H9 (cell line): ENCODE measurements at places on chromosomes 13 and 19.

DNA sequence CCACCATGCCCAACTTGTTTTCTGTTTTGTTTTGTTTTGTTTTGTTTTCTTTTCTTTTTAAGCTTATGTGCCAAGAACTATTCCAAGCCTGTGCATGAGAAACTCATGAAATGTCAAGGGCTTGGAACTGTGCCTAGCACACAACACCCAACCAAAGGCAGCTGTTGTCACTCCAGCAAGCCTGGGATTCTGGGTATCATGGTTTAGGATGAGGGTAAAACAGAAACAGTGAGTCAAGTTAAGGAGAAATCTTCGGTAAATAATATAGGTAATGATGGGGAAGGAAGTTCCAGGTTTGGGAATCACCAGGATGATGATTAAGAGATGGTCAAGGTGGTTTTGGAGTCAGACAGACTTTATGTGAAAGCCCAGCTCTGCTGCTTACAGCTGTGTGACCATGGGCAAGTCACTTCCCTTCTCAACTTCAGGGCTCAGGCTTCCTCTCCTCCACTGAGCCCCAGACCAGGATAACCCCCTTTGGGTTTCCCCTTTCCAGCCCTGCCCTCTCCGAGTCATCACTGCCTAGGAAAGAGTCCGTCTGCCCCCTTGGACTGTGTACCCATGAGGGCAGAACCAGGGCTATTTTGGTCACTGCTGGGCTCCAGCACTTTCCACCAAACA lies 5.0 kb downstream of the PVR start:
- DNase-seq, result no peak

DNA sequence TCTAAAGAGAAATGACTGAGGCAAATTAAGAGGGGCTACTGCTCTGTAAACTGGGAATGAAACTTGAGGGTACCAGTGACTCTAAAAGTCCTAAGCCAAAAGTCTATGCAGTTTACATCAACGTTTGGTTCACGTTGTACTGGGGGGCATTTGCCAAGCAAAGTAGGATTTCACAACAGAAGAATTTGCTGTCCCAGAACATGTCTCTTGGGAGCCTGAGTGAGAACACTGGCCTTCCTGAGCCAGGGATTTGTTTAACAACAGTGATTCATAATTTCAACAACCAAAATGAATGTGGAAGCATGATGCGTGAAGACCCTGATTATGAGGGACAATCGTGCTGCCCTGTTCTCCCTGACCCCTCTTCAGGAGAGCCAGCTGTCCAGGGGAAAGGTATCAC lies 178.0 kb downstream of the OXGR1 start:
- DNase-seq, result no peak

DNA sequence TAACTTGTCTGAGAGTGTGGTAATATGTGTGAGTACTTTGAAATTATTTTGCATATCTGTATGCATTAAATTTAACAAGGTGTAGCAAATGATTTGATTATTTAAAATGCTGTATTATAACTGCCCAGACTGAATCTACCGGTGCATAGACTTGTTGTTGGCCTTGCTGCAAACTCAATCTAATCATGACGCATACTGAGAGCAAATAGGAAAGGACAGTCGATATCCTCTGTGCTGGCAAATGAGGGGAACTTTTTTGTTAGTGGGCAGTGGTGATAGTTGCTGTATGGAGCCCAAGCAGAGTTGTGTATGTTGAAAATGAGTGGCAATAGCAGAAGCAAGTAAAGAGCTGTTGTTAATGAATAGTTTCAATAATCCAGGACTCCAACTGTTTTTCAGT lies 127.4 kb downstream of the LMO7 start:
- no peak for DNase-seq

DNA sequence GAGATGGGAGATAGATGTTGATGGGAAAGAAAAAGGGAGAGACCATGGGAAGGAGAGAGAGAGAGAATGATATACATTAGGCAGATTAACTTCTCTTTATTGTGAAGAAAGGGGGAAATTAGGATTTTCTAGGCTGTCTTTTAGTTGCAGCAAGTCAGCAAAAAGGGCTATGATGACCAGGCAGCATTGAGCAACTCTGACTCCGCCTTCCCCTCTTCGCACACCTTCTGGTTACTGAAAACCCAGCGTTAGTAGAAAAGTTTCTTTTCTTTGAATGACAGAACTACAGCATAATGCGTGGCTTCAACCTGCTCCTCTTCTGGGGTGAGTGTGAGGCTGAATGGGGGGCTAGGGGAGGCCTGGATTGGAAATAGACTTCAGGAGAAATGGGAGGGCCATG lies at the start of gene ADGRE1:
Gene ADGRE1, plus strand, starts transcription at position 264 of the 400 bp plus-strand sequence. Its CDS starts 30 bp downstream, at position 294.
- DNase-seq, result no peak

DNA sequence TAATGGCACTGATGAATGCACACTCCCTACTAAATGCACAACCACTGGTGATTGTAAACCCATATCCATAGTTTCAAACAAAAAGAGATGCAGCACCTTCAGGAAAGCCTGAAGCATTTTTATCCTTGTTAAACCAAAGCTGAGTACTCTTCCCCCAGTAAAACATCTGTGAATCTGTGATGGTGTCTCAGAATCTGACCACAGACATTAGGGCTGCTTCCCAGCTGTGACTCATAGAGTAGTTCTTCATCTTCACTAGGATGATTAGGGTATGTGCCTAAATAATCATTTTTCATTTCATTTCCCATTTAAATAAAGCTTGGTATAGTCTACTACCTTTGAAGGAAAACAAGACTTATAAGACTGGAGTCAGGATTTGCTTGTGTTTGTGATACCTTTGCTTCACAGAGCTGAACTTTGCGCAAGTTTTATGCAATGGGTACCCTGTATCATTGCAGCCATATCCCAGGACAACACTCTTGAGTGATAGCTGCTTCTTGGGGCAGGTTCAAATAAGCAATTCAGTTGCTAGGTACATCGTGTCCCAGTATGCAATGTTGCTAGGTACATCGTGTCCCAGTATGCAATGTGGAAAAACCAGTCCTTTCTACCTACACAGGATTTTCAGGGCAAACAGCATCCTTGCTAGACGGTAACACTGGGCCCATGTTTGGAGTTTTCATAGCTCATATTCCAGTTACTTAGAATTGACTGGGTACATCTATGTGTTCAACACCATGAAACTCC lies 277.1 kb downstream of the IRS2 start:
- DNase-seq, result no peak

DNA sequence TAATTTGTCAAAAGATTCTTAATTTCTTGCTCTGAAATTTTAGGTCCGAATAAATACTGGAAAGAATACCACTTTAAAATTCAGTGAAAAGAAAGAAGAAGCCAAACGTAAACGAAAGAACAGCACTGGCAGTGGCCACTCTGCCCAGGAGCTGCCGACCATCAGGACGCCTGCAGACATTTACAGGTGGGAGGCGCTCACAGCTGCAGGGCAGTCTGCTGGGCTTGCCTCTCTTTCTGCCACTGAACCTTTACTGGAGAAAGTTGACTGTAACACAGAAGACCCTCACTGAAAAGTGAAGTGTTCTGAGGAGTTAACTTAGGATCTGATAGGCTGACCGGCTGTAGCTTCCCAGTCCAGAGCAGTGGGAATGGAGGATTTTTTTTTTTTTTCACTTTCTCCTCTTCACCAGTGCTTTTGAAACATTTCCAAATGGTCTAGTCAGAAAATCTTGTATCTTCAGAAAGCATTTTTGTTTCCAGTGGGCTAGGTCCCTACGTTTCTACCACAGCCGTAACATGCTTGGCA lies 69.1 kb downstream of the URI1 start:
- peak; percentile 59 for DNase-seq

- DNase-seq, result peak; percentile 96
These were observed at the start of gene LATS2 for GRCh38 chr13:21061029-21061763. Gene LATS2 (minus strand): TSS chr13:21061586. CDS start chr13:21046026, 15,560 bp downstream.

- no peak for DNase-seq
These were observed at the start of gene F7 for GRCh38 chr13:113105032-113105920. Gene F7 (plus strand): TSS chr13:113105791. CDS start chr13:113105842, 51 bp downstream.

DNA sequence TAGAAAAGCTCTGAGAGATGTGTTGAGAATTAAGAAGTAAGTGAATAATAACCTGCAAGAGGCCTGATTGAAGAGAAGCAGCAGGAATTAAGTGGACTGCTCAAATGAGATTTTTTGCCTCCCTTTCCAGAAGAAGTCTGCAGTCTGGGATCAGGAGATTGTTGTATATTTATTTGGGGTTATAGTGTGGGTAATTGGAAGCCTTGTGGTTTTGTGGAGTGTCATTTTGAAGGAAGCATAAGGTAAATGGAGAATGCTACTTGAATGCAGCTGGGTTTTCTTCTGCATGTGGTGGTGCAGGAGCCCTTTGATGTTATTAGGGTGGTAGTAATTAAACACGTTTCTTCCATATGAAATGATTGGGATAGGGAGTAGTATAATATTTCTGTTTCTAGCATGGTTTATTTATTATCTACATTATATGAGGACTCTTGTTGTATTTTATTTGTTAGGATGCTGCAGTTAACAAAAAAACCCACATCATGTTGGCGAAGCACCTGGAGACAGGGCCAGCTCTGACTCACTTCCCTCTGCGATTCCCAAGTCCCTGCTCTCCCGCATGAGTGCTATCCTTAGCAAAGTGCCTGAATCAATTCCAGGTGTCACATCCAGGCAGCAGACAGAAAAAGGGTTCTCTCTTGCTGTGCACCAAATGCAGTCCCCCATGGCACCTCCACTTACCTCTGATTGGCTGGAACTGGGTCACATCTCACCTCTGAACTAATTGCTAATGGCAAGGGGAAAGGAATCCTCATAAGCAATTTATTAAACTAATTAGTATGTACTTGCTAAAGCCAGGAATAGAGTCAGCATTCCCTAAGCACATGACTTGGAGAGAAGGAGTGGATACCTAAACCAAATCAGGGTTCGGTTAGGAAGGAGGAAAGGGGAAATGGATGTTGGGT lies 54.8 kb downstream of the DGKH start:
- no peak for DNase-seq

DNA sequence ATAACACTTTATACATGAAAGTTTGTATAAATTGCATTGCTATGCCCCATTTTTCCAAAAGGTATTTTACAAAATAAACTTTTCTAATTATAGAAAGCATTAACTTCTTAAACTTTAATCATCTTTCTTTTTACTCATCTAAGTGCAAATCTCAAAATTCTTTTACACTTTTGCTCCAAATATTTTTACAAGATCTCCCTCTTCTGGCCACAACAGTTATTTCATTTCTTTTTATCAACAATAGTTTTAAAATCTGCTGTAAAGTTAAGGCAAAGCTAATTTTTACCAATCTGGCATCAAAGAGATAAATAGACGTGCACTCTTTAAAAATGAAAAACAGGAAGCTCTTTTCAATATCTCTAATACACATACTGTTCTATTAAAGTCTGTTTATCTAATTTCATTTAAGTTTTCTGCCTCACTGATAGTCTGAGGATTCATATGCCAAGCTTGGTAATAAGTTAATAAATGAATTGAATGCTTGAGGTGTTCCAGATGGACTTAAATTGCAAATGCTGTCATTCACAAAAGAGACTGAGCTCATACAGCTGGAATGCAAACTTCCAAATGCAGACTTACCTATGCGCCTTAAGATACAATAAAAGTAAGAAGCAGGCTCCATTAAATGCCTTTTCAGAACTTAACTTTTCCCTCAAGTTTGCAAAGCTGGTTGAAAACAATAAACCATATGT lies 583.0 kb upstream of the ATXN8OS start:
- DNase-seq, result no peak

DNA sequence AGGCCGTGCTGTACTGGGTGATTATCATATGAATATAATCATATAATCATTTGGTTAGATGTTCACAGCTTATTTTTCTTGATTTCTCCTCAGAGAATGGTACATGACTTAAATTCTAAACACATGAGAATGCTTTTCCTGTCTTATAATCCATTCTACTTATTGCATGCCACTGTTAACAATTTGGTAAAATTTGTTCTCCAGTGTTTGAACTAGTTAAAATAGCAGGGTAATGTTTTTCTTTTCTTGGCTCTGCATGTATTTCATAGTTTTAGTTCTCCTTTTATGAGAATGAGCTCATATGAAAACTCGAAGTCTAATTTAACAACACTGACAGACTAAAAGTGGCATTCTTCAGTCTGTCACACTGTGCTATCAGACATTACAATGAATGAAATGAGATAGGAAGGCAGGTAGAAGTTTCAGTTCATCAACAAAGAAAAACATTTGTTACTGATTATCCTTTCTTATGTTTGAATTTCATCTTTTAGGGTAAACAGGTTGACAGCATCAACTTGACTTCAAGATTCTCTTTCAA lies 10.2 kb downstream of the SPRYD7 start:
- DNase-seq, result no peak

- no peak for DNase-seq
These were observed 220.5 kb downstream of the RBM26 start for GRCh38 chr13:79185580-79185979.

- no peak for DNase-seq
These were observed 63.4 kb downstream of the SMARCA4 start for GRCh38 chr19:11024259-11024658.

- no peak for DNase-seq
These were observed 514.0 kb downstream of the KLF5 start for GRCh38 chr13:73572824-73573223.

GRCh38 chr13:88426661-88427060 lies 755.5 kb downstream of the SLITRK5 start:
- DNase-seq, result no peak
